ENCODE measurements at places on chromosomes 2 and 18.

DNA sequence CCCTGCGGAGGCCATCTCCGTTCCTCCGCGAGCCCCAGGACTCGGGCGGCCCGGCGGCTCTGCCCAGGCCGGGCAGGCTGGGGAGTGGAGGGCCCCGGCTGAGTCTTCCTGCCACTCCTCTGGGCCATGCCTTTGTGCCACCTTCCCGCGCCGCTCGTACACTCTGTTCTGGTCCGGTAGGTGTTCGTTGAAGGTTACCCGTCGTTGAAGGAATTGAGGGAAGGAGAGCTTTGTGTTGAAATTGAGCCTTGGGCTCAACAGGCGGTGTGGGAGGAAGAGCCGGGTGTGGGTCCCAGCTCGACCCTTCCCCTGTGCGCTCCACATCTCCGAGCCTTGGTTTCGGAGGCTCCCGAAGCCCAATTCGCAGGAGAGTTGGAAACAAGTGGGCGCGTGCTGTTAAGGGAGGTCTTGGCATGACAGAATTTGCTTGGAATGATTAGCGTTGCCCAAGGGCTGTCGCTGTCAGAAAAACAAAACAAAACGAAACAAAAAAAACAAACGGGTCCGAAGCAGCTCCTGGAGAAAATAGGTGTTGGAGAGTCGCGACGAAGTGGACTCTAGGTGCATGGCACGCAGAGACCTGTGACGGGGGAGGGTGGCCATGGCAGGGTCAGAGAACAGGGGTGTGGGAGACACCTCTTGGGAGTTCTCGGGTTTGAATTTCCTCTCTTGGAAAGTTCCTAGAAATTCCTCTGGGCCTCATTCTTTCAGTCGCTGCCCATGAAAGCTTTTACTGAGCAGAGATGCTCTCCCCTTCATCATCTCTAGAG lies 1.2 kb upstream of the MZT2A start:
- DNase-seq = no peak

DNA sequence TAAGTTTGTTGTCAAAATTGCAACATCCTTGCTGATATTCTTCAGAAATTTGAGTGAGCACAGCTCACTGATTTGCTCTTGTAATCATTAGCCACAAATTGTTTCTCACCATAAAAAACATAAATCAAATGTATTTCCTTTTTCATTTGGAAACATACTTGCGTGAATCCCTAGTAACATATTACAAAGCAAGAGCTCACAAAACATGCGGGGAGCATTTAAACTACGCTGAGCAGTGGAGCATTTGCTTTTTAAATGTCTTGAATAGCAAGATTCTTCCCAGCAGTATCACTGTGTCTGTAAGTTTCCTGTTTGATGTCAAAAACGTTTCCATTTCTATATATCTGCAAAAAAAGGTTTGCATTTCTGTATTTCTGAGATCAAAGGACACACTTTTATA lies 788.3 kb upstream of the SALL3 start:
- DNase-seq = no peak

- DNase-seq = no peak
Observed at GRCh38 chr2:157809212-157809611, 66.9 kb downstream of the ACVR1 start.

DNA sequence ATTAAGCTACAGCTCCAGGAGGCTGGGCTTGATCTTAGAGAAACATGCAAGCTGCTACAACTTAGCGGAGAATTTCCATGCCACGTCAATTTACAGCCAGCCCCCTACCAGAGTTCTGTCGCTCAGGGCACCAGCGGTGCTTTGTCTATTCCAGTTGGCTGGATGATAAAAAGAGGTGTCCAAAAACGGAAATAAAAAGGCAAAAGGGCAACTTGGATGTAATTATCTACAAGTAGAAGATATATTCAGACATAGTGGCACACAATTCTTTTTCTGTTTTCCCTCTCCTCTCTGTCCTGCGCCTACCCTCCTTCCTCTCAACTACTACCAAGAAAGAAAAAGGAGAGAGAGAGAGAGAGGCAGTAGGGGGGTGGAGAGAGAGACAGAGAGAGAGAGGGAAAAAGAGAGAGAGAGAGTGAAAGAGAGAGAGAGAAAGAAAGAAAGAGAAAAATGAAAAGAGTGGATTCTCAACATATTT lies 363 bp upstream of the RFTN2 start:
- no peak for DNase-seq

GRCh38 chr18:35508030-35508429 lies 10.3 kb upstream of the INO80C start:
- no peak for DNase-seq

GRCh38 chr2:219886615-219887014 lies 259.2 kb downstream of the SLC4A3 start:
- no peak for DNase-seq

- no peak for DNase-seq
Observed at GRCh38 chr2:222895144-222895543, 34.3 kb downstream of the ACSL3 start.

Measured in CD4-positive, alpha-beta T cell (primary cell).